ENCODE measurements at places on chromosomes 7 and 10.
A peak's percentile ranks its signal among the peaks of the same experiment; 100 is the strongest.

- DNase-seq, result no peak
Measured at GRCh38 chr7:106243893-106244292, 40.9 kb downstream of the NAMPT start.

GRCh38 chr10:24360282-24361127, 151.6 kb downstream of the KIAA1217 start:
- DNase-seq, result peak; percentile 21

DNA sequence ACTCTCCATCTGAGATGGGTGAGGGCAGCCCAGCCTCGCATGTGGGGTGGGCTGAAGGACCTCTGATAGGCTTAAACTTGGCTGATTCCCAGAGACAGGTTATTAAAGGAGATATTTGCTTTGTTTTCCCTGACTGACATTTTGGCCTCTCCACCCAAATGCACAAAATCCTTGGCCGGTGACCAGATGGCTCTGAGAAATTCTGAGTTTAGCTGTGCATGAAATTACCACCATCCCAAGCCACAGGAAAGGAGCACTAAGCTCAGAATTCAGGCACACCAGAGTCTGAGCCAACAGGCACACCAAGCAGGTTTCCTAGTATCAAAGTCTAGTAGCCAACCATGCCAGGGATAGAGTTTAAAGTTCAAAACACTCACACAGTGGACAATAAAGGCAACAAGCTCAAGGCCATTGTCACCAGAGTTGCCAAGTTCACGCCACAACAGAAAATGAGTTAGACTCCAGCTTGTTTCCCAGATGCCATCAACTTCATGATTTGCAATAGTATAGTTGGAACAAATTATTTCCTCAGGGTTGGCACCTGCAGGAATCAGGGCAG, 387.6 kb downstream of the KCNMA1 start:
- no peak for DNase-seq

- no peak for DNase-seq
Measured at GRCh38 chr10:114694752-114695151, 36.7 kb upstream of the ABLIM1 start.

DNA sequence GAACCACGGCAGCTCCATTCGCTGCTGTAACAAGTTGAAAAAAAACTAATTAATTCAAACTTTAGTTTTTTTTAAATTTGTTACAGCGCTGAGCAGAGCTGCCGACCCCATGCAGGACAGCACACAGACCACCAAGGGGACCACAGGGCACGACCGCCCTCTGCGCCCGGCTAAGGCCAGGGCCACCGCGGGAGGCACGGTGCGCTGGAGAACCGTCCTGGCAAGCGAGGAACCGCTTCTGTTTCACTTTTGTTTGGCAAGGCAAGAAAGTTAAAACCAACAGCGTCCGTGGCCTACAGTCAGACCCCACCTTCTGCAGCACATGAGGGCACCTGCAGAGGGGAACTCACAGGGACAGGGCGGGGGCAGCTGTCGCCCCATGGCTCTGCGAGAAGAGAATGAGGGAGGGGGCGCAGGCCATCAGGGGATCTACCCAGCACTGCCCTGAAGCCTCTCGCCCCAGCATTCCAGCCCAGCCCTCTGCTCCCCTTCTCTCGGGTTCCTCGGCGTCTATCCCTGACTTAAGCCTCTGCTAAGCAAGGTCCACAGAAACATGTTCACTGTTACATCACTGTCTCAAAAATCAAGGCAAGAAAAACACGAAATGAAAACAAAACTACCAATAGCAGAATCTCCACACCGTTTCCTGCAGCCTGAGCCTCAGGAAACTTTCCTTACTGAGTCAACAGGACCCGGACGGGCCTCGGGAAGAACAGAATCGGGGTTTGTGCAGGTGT, 204.4 kb downstream of the DIP2C start:
- DNase-seq, result no peak

GRCh38 chr7:37007268-37007667, 283.0 kb upstream of the AOAH start:
- DNase-seq, result no peak

DNA sequence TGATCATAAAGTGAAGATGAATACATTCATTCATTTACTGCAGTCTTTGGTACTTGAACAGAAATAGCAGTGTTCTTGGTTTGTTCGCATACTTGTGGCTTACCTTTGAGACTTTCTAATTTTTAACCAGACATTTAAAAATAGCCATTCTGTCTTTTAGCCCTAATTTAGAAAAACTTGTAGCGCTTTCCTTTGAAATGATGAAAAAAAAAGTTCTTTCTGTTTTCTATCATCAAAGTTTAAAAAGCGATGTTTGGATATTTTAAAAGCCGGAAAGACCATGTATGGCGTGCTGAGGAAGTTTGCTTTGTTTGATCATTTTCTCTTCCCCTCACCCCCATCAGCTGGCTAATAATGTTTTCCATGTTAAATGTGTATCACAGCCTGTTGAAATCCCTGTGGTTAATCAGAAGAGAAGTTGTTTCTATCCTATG, 116.3 kb downstream of the CUX1 start:
- no peak for DNase-seq

Measured in CMK (cell line).